Keratinocyte (primary cell): ENCODE measurements at places on chromosomes 13 and 19.

- H3K4me1 ChIP-seq: peaks cover 8% of the 10 kb centered on the region
- DNase-seq: peak; percentile 21
- H3K27ac ChIP-seq: peak overlapping the region; percentile 70
- H3K36me3 ChIP-seq: no peaks in the 10 kb centered on the region
Measured at GRCh38 chr13:49935171-49936074, 717 bp downstream of the SPRYD7 start.

GRCh38 chr13:35716186-35716585 is 239.7 kb upstream of the MAB21L1 start:
- no peak overlapping the region for H3K27ac ChIP-seq
- H3K4me3 ChIP-seq: no peak overlapping the region
- H3K4me1 ChIP-seq: no peaks in the 10 kb centered on the region
- H3K27me3 ChIP-seq: no peaks in the 10 kb centered on the region
- no peaks in the 10 kb centered on the region for H3K36me3 ChIP-seq

- no peak for DNase-seq
- H3K27me3 ChIP-seq: peaks cover 5% of the 10 kb centered on the region
- H3K4me3 ChIP-seq: no peak overlapping the region
- H3K4me1 ChIP-seq: peaks cover 3% of the 10 kb centered on the region
Measured at GRCh38 chr13:95479731-95480130, 72.8 kb upstream of the CLDN10 start.

- H3K4me1 ChIP-seq: no peaks in the 10 kb centered on the region
- no peak for DNase-seq
- no peaks in the 10 kb centered on the region for H3K36me3 ChIP-seq
- no peaks in the 10 kb centered on the region for H3K27me3 ChIP-seq
- no peak overlapping the region for H3K4me3 ChIP-seq
Measured at GRCh38 chr19:56356944-56357343, 36.4 kb downstream of the ZNF582 start.

DNA sequence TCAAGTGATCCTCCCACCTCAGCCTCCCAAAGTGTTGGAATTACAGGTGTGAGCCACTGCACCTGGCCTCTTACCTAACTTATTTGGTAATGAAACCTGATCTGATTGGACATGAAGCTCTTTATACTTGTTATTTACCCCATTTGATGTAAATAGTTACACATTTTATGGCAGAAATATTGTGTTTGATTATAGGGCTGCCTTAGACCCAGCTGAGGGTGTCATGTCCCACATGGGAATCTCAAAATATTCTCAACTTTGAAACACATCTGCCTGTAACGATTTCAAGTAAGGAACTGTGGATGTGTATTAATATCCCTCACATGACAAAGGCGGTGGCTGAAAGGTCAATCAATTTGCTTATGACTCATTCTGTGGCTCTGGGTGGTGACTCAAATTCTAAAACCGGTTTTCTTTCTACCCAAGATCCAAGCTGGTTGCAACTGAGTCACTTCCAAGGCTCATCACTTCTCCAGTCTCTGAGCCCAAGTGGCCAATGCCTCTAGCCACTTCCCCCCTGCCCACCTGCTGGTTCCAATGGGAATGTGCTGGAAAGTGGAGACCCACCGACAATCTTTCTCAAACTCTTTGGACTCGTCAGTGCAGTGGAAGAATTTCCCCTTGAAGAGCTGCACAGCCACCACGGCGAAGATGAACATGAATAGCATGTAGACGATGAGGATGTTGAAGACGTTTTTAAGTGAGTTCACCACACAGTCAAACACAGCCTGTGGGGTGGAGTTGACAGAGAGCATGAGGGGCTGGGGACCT is 110.9 kb downstream of the IER2 start:
- no peaks in the 10 kb centered on the region for H3K36me3 ChIP-seq
- no peak overlapping the region for H3K27ac ChIP-seq
- peak; percentile 46 for DNase-seq

GRCh38 chr19:16330368-16330801 is 5.8 kb downstream of the KLF2 start:
- no peaks in the 10 kb centered on the region for H3K27me3 ChIP-seq
- H3K4me1 ChIP-seq: peaks cover 11% of the 10 kb centered on the region
- no peaks in the 10 kb centered on the region for H3K36me3 ChIP-seq
- no peak overlapping the region for H3K27ac ChIP-seq
- H3K4me3 ChIP-seq: no peak overlapping the region
